Muscle of leg (tissue), 16 donors: ENCODE measurements at places on chromosomes 4 and X.

DNA sequence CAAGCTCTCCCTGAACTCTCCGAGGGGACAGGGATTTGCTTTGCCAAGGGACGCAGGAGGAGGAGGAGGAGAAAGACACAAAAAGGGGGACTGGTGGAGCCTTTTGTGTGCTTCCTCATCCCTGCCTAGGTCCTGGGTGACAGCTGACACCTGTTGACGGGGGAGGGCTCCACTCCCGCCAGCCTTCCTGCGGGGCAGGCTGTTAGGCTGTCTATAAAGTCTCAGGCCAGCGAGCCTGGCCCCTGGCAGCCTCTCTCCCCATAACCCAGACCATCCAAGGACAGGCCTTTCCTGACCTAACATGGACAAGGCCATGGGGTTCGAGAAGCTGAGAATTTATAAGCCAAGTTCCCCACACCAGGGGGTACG lies 832 bp upstream of the EVC2 start:
- peak; percentile 67 for DNase-seq

DNA sequence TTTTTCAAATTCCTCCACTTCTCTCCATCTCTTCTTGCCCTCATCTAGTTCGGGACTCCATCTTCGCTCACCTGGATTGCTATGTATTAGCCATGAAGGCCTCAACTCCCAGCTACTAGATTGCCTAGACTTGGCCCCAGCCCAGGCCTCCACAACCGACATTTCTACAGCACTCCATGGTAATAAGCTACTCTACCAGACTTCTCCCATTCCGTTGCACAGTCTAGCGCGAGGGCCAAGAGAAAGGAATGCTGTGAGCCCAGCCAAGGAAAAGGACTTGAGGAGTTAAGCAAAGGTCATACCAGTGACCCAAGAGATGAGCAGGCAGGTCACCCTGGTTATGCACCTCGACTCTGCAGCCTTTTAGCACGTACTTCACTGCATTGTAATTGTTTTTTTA lies 75.6 kb downstream of the SOWAHB start:
- DNase-seq = peak; percentile 47

DNA sequence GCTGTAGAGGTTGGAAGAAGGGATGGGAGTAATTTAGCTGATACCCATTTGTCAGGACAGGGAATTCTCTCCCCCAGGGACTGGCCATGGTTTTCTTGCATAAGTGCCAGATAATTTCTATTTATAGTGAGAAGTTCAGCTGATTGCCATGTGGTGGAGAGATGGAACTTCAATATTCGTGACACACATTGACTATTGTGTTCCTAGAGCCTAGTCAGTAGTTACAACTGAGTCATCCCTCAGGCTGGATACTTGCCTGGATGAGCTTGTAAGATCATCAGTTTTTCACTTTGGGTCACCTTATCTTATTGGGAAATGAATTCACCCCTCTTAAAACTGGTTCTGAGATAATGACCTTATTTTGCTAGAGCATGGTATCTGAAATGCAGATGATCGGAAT lies 32.2 kb downstream of the CFAP299 start:
- DNase-seq = no peak

GRCh38 chr4:40389986-40390385 lies 54.9 kb downstream of the CHRNA9 start:
- no peak for DNase-seq

GRCh38 chr4:88390128-88390527 lies 11.5 kb downstream of the HERC6 start:
- DNase-seq = no peak

DNA sequence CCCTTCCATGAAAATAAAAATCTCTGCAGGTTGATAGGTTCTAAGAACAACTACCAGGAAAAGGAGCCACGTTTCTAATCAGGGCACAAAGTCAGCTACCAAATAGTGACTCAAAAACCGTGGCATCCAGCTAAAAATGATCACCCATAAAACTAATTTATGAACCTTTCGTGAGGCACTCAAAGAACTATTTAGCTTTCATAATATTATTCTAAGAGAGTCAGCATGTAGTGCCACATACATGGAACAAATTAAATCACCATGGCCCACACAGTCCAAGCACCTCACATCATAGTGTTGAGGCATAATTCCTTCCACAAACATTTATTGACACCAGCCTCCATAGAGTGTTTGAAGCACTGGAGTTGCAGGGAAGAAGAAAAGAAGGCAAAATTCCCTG lies 252.0 kb upstream of the PPARGC1A start:
- no peak for DNase-seq

DNA sequence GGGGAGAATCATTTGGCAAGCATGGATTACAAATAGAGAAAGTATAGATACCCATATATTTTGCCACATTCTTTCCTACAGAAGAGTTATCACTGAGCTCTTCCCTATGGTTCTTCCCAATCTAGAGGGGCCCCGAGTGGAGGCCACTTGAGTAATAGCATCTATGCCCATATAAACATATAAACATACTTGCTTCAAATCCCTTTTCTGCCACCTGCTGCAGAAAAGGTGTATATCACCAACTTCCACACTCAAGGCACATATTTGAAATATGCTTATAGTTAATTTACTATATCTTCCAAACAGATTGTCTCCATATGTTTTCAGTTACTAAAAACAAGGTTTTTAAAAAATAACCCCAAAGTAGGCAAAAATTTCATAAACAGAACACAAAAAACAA lies 642.8 kb upstream of the DIPK2B start:
- DNase-seq = no peak

DNA sequence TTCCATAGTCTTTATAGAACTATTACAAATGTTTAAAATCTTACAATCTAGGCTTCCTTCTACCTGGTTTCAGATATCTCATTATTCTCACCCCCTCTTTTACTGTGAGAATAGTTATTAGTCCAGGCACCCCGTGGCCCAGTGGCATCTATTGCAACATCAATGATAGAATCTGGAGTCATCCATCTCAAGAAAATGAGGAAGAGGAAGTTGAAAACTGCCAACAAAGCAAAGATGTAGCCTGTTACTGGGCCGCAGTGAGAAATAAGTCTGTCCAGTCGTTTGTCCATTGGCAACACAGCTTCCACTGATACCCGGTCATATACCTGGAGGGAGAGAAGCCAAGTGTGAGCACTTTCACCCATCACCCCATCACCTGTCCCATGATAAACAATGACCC lies 6.0 kb upstream of the ASB11 start:
- peak; percentile 38 for DNase-seq

DNA sequence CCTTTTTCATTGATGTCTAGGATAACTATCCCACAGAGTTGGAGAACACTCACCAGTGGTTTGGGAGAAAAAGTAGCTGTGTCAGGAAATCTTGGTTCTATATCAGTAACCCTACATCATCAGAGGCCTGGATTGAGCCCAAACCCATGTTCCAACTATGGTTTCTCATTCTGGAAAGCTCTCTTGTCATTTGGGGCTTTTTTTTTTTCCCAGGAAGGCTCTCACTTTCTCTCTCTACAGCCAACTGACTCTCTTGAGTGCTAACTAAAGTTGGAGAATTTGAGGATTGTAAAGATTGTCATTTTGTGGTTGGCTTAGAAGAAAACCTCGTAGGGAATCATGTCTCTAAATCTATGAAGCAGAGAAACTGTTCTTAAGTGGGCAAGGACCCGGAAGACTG lies 228.2 kb upstream of the DIPK2B start:
- DNase-seq = no peak

- DNase-seq = no peak
These were observed 73.0 kb downstream of the TMEM165 start for GRCh38 chr4:55468724-55469123.

DNA sequence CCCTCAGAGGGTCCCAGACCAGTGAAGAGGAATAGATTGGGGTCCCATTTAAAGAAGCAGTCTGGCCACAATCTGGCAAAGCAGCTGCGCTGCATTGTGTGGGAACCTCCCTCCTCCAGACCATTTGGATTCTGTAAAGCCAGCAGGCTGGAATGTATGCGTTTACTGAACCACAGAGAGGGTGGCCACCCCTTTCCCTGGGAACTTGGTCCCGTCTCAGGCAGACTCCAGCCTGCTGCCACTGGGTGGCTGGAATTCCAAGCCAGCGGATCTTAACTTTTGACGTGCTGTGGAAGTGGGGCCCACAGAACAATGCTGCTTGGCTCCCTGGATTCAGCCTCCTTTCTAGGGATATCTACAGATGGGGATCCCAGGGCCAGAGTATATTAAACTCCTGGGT lies 307.2 kb downstream of the DACH2 start:
- no peak for DNase-seq

- DNase-seq = no peak
These were observed 34.4 kb upstream of the GK2 start for GRCh38 chr4:79442422-79442821.

GRCh38 chrX:4627414-4627813 lies 914.0 kb upstream of the PRKX start:
- DNase-seq = peak; percentile 78

DNA sequence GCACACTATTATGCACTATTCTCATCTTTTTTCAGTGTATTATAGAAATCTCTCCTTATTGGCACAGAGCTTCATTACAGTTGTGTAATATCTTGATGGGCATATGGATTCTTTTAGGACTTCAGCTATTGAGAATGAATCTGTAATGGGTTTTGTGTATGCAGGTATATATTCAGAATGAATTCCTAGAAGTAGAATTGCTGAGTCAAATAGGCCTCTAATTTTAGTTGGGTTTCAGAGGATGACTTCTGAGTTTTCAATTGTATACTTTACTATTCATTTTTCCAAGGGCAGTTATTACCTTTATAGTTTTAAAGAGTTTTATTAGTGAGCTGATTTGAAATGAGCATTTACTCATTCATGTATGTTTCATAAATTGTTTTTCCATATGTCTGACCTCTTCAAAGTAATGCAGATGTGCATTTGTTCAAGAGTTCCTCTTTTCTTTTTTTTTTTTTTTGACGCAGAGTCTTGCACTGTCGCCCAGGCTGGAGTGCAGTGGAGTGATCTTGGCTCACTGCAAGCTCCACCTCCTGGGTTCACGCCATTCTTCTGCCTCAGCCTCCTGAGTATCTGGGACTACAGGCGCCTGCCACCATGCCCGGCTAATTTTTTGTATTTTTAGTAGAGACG lies 19.5 kb downstream of the CASP6 start:
- peak; percentile 22 for DNase-seq

DNA sequence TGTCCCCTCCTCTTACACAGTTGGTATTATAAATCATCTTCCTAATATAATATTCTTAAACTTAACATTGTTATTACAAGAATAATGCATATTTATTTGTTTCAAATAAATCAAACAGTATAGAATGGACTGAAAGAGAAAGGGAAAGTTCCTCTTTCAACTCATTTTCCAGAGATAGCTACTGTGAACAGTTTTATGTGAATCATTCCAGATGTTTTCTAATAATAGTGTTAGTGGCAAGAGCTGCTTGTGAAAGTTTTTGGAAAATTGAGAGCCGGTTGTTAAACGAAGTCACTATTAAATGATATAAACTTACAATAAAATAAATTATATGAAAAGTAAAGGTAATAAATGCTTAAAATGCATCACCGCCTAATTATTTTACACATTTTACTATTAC lies 14.6 kb downstream of the TMSB4X start:
- peak; percentile 82 for DNase-seq

DNA sequence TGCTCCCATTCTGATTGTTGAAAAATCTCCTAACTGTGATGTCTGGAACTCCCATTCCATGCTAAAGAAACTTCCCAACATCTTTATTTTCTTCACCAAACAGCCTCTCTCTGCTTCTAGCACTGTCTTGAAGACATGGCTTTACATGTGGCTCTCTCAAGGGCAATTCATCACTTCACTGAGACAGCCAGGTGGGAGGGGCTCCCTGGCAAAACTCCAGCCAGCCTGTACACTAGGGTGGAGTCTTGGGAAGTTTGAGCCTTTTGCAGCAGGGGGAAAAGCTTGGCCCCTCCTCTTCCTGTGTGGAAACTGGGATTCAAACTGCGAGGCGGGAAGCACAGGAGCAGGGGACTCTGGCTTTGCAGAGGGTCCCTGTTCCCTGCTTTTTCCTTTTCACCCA lies 130.5 kb upstream of the TTC29 start:
- no peak for DNase-seq

DNA sequence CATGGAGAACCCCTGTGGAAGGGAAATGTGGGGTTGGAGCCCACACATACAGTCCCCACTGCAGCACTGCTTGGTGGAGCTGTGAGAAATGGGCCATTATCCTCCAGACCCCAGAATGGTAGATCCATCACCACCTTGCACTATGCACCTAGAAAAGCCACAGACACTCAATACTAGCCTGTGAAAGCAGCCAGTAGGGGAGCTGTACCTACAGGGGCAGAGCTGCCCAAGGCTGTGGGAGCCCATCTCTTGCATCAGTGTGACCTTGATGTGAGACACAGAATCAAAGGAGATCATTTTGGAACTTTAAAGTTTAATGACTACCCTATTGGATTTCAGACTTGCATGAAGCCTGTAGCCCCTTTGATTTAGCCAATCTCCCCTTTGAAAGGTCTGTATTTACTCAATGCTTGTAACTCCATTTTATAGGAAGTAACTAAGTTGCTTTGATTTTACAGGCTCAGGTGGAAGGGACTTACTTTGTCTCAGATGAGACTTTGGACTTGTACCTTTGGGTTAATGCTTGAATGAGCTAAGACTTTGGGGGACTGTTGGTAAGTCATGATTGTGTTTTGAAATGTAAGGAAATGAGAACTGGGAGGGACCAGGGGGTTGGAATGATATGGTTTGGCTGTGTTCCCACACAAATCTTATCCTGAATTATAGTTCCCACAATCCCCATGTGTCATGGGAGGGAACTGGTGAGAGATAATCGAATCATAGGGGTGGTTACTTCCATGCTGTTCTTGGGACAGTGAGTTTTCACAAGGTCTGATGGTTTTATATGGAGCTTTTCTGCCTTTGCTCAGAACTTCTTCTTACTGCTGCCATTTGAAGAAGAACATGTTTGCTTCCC lies 352.6 kb downstream of the INPP4B start:
- DNase-seq = no peak

DNA sequence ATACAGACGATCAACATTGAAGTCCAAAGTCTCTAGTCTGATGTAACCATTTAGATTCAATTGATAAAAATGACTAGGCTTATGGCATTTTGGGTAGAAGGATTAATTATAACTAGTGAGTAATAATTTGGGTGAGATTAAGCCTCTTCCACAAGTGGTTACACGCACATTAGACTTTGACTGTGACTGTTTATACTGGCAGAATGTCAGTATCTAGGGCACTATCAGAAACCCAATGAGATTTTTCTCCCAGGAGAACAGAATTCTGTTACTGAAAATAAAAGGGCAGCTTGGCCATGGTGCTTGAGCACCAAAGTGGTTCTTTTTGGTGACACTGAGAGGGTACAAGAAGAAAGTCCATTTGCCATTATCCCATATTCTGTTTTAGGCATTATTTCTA lies 3.3 kb downstream of the PLS3 start:
- no peak for DNase-seq

GRCh38 chr4:128823025-128823661 lies 13.6 kb downstream of the JADE1 start:
- DNase-seq = no peak

- peak; percentile 55 for DNase-seq
These were observed 37.7 kb downstream of the FHDC1 start for GRCh38 chr4:152973629-152974467.

- no peak for DNase-seq
These were observed 70.6 kb downstream of the TMEM144 start for GRCh38 chr4:158280856-158281255.
